ENCODE measurements at places on chromosomes 3 and 15.

- no peak for DNase-seq
Measured at GRCh38 chr3:113233497-113233896, 22.1 kb downstream of the BOC start.

DNA sequence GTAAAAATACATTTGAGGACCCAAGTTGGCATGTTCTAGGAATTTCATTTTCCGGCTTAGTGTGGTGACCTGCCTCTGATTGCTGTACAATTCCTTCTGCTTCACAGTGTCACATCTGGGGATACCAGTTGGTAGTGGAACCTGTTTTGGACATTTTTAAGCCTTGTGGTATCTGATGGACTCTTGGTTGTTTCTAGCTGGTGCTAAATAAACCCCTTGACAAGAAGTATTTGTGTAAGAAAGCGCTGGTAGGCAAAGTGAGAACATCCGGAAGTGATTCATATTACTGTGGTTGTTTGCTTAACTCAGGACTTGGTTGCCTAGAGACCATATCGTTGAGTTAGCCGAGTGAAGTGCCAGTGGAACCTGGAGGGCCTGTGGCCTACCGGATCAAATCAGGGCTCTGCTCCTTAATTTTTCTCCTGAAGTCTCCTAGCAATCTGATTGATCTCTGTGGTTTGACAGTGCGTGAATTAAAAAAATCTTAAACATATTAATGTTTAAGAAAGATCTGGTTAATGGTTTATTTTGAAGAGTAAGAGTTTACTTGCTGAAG, 12.8 kb downstream of the IQGAP1 start:
- no peak for DNase-seq

GRCh38 chr3:125055913-125056745, at the start of gene HEG1:
HEG1 (minus strand) TSS chr3:125055997; CDS start chr3:125055890, 107 bp downstream.
- peak; percentile 34 for DNase-seq

- no peak for DNase-seq
Measured at GRCh38 chr15:61556037-61556648, 327.0 kb upstream of the RORA start.

GRCh38 chr3:116994351-116994879, 284.8 kb downstream of the TUSC7 start:
- DNase-seq = no peak

DNA sequence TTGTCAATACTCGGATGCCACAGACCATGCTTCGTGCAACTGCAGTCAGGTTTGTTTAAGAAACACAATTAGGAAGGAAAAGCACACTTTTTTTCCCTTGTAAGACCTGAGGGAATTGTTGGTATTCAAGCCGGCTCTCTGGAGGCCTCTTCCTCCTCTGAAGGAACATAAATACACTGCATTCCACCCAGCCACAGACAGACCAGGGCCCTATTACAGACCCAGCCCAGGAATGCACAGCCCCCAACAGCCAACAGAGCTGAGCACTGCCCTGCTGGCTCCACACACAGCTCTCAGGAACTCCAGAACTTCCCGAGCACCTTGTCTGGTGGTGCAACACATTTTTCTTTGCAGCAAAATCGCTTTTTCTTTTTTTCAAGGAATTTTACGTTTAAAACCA, 488.7 kb upstream of the PROK2 start:
- no peak for DNase-seq

DNA sequence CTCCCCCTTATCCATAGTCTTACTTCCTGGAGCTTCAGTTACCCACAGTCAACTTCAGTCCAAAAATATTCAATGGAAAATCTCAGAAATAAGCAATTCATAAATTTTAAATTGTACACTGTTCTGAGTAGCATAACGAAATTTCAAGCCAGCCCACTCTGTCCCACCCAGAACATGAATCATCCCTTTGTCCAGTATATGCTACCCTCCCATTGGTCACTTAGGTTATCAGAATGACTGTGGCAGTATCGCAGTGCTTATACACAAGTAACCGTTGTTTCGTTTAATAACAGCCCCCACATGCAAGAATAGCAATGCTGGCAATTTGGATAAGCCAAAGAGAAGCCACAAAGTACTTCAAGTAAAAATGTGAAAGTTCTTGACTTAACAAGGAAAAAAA, 325.3 kb upstream of the ADAMTS9 start:
- DNase-seq = no peak

DNA sequence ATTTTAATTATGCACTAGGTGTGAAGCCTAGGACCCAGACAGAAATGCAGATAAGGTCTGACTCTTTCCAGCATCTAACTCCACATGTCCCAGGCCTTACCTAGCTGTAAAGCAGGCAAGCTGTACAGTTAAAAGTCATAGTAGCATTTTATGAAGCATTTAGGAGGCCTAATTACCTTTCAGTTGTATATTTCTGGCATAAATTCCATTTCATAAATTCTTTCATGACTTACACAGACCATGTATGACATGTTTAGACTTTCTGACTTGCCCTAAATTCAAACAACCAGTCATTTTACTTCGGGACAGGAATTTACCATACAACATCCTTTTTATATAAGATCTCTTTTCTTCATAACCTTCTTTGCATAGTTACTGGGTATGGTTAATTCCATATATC, 35.3 kb upstream of the THUMPD3 start:
- DNase-seq = no peak

GRCh38 chr3:18559331-18559842, 134.2 kb upstream of the SATB1 start:
- DNase-seq = no peak

- DNase-seq = no peak
Measured at GRCh38 chr3:150736316-150736719, 26.7 kb downstream of the SIAH2 start.

DNA sequence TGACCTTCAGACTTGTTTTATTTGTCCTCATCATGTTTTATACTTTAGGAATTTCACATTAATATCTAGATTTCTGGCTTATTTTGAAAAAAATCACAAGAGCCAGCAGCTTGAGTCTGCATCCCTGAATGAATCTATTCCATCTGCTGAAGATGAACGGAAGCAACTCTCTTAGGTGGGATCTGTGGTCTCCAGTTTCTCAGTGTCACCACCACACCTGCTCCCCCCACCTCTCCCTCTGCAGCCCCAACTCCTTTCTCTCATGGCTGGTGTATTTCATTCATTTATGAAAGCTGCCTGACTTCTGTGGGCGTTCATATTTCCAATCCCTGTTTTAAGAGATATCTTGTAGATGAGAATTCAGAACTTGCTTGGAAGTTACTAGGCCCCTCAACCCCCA, 102.1 kb upstream of the AGBL1 start:
- no peak for DNase-seq

- DNase-seq = no peak
Measured at GRCh38 chr3:128884992-128885391, 5.6 kb downstream of the ACAD9 start.

- no peak for DNase-seq
Measured at GRCh38 chr15:48604567-48604966, 40.9 kb downstream of the FBN1 start.

DNA sequence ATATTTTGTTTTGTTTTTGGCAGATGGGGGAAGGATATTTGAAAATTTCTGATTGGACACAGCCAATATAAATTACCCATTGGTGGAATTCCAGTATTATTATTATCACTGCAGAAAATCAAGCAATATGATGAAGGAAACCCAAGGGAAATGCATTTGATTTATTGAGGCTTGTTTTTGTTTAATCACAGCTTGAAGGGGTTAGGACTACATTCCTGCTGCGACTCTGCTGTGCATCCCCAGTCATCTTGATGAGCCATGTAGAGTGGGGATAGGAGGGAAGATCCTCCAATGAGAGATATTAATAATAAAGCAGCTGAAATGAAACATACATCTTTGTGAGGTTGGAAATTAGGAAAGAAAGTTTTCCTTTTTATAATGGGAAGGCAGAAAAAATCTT, 208.6 kb downstream of the GAP43 start:
- DNase-seq = no peak

DNA sequence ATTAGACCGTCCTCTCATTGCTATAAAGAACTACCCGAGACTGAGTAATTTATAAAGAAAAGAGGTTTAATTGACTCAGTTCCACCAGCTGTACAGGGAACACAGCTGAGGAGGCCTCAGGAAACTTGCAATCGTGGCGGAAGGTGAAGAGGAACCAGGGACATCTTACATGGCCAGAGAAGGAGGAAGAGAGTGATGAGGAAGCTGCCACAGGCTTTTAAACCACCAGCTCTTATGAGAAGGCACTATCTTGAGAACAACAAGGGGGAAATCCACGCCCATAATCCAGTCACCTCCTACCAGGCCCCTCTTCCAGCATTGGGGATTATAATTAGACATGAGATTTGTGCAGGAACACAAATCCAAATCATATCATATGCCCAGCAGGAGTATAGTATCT, 138.5 kb downstream of the ALCAM start:
- no peak for DNase-seq

- DNase-seq = no peak
Measured at GRCh38 chr3:181626036-181626435, 85.7 kb upstream of the SOX2 start.

DNA sequence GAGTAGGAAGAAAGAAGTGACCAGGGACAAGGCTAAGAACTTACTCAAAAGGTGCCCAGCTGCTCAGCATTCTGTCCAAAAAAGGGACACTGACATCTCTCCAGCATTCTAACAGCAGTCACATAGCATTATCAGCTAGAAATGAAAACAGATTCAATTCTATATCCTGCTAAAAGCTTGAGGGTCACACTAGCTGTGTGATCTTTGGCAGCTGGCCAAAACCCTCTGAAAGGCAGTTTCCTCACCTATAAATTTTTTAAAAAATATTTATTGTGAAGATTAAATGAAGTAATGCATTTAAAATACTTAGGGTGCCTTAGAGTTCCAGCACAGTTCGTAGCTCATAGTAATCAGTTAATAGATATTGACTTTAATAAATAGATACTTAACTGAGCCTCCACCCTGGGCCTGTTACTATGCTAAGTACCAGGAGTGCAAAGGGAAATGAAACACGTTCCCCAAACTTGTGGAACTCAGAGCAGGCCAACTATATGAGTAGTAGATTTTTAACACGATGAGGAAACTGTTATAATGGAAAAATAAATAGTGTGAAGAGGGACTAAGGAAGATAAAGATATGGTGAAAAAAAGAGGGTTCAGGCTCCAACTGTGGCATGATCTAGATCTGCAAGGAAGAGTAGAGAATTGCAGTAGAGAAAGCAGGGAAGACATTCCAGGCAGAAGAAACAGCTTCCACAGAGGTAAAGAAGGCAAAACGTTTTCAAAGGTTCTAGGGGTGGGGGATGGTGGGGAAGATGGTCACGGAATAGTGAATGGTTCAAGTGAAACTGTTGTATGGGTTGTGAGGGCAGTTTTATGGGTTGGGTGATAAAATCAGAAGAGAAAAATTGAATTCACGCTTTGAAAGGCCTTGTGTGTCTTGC, 11.4 kb downstream of the CD86 start:
- no peak for DNase-seq

- DNase-seq = no peak
Measured at GRCh38 chr3:178597371-178597770, 61.1 kb downstream of the KCNMB2 start.

DNA sequence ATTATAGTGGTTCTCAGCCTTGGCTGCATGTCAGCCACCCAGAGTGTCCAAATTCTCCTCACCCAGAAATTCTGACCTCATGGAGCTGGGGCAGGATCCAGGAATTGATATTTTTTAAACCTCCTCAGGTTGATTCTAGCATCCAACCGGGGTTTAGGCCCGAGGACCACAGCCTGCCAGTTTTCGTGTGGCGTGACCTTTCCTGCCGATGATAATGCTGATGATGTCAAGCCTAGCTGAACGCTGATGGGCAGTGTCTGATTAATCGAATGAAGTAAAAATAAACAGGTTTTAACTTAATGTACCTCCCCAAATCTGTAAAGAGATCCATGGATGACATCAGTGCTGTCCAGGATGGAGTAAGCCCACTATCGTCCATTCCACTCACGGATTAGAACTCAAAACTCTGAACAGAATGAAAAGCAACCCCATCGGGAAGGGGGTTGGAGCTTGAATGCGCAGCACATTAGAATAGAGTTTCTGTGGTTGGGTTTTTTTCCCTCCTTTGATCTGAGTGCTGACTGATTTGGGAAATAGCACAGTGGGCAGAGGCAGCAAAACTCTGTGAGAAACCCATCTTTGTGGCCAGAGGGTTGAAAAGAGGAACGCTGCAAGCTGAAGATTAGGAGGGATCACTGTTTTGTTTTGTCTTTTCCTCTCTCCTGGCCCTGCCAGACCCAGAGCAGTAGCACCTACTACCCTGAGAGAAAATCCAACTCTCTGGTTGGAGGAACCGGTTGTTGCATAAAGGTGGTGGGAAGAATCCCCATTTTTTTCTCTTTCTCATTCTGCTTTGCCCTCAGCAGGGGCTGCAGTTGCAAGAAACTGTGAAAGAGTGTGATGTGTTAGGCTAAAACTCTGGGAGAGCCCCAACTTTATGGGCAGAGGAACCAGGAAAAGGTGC, 153.9 kb downstream of the APBA2 start:
- DNase-seq = no peak

DNA sequence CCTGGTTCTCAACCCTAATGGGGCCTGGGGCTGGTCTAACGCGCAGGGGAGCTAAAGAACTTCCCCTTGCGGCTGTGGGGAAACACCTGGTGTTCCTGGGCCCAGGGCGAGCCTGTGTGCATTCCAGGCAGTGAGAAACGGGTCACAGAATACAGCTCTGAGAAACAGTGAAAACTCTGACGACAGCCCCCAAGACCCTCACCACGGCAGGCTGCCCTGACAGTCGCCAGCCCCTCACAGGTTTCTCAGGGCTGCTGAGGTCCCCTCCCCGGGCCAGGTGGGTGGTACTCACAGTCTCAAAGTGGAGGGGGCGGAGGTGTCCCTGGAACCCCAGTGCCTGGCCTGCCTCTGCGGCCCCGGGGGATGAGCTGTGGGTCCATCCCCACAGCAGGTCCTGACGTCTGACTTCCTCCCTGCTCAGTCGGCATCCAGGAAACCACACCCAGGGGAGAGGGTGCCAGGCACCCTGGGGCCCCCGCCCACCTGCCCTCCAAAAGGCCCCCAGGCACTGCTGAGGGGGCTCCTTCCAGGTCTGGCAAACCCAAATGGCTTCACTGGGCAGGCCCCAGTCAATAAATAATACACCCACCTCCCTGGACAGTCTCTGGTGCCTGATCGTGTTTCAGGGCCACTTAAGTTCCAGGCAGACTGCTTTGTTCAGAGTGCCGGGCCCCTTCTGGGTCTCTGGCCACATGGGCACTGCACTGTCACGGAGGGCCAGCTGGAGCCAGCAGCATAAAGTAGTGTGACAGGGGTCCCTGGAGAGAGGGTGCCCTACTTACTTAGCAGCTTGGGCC, 57.7 kb downstream of the IQSEC1 start:
- DNase-seq = no peak

DNA sequence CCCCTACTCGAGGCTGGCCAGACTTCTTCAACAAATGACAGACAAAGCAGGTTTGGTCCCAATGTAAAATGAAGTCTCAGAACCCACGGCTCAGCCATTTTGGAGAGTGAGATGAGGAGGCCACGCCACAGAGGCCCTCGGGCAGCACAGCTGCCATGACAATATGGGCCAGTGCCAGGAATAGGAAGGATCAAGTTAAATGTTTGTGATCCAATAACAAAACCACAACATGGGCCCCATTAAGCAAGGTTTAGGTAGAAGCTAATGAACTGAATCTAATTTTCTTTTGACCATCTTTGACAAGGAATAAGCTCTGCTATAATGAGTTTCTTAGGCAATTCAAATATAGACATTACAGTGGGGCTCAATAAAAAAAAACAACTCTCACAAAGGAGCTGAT, 52.6 kb downstream of the RFTN1 start:
- DNase-seq = no peak
